ENCODE measurements at places on chromosomes 2 and 18.

DNA sequence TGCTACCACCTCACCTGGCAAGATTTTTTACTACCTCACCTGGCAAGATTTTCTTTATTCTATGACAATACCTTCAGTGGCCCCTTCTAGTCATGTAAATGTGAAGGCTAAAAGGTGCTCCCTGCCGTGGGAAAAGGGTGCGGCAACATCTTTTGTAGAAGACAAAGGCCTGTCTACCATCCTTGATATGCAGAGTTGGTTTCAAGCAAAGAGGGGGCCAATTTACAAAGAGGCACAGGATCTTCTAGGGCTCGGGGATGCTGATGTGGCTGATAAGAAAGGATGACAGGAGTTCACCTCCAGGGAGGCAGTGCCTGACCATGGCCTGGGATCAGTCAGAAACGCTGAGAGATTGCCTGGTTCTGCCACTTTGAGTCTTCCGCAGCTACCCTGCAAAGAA is 165.4 kb upstream of the SLC1A4 start:
- no peak for DNase-seq

- DNase-seq = no peak
Measured at GRCh38 chr2:219433666-219434467, 776 bp upstream of the SPEG start.

- no peak for DNase-seq
Measured at GRCh38 chr2:216535454-216535995, 36.9 kb downstream of the RPL37A start.

GRCh38 chr2:218229851-218230250 is 12.9 kb downstream of the ARPC2 start:
- DNase-seq = no peak

DNA sequence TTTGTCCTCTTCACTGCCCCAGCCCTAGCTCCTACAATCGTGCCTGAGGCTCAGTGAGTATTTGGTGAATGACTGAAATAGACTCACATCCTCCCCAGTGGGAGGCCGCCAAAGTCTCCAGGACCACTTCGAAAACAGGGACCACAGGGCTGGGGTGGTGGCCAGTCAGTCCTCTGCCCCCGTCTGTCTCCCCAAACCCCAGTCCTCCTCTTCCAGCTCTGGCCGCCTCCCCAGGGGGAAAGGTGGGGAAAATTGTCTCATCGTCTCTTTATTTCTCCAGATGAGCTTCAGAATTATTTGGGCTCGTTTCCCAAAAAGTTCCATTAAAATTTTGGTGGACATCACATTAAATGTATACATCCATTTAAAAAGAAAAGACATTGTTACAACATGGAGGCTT is 43.5 kb downstream of the NPPC start:
- peak; percentile 49 for DNase-seq

GRCh38 chr2:119276864-119277263 is 53.2 kb downstream of the STEAP3 start:
- DNase-seq = peak; percentile 8

DNA sequence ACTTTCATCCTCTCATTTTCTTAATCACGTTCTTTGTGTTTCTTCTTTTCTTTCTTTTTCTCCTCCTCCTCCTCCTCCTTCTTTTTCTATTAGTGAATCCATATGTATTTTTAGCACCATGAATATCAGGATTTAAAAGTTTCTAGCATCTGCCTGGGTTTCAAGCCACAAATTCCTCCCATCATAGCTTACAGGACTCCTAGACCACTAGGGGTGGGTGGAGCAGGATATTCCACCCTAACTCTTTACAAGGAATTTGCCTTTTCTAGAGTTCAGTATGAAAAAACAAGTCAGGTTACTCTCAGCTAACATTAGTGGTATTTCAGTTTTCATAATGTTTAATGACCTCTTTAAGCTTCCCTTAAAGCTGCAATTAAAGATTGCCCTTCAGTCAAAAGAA is 19.1 kb upstream of the LRRTM1 start:
- DNase-seq = no peak

GRCh38 chr2:10240161-10240681 is 62.5 kb upstream of the HPCAL1 start:
- no peak for DNase-seq

DNA sequence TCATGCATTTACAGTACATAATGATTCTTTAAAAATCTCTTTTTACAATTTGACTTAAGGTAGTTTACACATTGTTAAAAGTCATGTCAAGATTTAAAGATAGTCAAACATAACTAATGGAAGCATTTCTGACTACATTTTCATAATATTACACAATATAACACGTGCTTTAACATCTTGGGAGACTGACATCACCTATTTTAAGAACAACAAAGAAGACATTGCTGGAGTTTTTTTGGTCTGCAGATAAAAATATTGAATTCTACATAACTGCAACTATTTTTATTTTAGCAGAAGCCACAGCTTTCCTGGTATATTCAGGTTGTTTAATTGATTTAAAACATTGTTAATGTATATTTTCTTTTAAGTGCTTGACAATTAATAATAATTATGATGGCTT is 65.7 kb downstream of the UBR3 start:
- DNase-seq = no peak

DNA sequence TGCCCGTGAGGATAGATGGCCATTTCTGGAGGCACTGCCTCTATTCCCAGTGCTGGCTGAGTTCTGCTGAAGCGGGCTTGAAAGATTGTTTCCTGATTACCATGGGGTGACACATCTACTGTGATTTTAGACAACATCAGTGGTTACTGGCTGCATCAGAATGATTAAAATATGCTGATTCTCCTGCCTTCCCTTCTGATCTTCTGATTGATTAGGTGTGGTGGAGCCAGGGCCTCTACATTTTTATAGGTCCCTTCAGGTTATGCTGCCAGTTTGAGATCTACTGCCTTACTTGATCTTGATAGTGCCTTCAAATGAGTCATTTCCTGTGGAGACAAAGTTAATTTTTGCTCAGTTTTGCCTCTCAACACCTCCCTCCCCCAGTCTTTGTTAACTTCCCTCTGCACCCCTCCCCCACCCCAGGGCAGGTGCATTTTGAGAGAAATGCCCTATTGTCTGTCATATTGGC is 31.6 kb upstream of the SNORC start:
- no peak for DNase-seq

DNA sequence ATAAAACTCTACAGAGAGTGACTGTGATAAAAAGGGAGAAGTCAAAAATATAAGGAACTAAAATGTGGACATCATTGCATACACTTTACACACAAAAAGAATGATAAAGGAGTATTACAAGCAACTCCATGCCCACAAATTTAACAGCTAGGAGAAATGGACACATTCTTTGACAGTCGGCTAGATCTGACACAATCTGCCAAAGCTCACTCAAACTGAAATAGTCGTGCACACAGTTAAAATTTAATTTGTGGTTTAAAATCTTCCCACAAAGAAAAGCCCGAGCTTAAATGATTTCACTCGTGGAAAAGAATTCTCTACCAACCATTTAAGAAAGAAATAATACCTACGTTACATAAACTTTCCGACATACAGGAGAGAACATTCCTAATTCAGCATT is 132.4 kb downstream of the ZAP70 start:
- DNase-seq = no peak

DNA sequence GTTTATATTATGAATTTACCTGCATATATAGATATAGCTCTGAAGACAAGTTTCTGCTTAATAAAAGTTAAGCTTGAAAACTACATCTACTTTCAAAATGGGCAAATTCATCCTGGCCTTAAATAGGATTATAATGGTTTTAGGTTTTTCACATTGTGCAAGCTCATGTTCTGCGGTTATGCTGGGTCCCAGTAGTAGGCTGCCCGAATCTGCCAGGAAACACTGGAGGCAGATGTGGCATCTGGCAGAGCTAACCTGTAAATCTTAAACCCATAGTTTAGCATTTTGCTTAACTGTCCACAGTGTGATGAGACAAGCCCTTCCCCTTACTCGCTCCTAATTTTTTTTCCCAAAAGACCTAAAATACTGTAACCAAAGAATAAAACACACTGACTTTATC is 234.2 kb downstream of the TCF4 start:
- DNase-seq = no peak

DNA sequence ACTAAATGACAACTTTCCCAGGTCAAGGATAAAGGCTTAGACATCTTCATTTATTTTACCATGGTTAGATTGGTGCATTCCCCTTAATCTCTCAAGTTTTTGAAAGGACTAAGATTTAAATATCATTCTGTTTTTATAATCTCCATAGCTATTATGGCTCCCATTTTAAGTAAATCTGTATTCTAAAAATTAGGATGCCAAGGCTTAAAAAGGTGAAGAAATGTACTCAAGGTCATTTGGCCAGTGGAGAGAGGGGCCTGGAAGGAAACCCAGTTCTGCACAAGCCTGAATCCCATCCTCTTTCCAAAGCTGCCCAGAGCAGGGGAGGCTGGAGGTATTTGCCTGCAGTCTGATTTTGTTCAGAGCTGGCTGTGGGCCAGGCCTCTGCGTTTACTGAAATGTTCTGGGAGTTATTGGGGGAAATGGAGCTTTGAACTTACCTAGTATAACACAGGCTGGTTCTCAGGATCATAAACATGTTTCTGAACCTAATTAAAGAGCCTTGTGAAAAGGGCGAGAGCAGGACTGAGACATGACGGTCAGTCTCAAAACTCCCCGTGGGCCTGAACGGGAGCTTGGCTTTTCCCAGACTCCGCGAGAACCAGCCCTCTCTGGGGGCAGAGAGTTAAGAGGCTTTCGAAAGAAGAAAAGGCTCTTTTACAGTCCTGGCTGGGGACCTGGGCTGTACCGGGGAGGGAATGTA is 85.6 kb downstream of the DDX1 start:
- no peak for DNase-seq

DNA sequence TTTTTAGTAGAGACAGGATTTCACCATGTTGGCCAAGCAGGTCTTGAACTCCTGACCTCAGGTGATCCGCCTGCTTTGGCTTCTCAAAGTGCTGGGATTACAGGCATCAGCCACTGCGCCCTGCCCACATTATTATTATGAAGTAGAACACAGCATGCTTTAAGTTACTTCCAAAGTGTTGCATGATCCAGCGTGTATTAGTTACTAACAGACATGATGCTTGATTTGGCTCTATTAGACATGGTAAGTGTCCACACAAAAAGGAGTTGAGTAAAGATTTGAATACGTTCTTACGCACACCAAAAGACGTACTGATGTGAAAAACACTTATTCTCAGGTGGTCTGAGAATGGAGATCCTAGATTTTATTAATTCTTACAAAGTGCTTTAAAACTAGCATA is 50.0 kb downstream of the SLC38A11 start:
- DNase-seq = no peak

GRCh38 chr2:47890711-47891368 is 15.5 kb downstream of the FBXO11 start:
- DNase-seq = no peak

DNA sequence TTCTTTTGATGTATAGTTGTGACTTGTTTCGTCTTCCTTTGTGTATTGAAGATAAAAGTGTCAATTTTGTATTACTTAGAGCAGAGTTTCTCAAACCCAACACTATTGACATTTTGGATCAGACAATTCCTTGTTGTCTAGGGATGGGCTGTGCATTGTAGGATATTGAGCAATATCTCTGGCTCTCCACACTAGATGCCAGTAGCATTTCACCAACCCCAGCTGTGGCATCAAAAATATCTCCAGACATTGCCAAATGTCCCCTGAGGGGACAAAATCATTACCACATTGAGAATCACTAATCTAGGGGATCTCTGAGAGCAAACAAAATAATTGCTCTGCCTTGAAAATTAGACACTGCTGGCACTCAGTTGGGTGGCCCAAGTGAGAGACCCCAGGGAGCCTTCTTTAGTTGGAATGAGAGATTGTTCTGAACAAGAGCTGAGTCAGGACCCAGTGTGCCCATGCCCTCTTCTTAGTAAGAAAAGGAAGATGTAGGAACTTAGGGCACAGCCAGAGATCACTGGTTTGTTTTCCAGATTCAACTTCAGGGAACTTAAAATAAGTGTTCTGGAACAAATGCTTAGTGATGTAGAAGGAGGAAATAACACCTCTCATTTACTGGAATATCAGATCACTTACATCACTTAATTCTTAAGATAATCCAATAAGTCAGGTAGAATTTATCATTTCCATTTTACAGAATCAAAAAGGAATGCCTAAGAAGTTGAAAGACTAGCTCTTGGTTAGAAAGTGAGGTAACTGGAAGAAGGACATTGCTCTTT is 466.6 kb upstream of the TNP1 start:
- no peak for DNase-seq

DNA sequence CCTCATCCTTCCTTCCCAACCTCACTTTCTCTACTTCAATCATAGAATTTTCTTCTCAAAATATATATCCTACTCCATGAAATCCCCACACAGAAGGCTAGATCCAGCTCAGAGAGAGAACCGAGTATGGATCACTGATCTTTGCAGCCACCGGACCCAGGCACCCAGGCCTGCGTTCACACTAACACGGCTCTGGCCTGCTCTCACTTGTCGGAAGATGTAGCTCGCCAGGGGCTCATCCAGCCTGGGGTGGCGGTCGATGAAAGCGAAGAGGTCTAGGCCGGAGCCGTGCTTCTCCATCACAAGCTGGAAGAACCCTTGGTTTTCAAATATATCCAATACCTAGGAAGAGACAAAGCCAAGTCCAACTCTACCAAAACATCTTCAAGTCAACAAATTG is 12.7 kb upstream of the MTERF4 start:
- peak; percentile 85 for DNase-seq

DNA sequence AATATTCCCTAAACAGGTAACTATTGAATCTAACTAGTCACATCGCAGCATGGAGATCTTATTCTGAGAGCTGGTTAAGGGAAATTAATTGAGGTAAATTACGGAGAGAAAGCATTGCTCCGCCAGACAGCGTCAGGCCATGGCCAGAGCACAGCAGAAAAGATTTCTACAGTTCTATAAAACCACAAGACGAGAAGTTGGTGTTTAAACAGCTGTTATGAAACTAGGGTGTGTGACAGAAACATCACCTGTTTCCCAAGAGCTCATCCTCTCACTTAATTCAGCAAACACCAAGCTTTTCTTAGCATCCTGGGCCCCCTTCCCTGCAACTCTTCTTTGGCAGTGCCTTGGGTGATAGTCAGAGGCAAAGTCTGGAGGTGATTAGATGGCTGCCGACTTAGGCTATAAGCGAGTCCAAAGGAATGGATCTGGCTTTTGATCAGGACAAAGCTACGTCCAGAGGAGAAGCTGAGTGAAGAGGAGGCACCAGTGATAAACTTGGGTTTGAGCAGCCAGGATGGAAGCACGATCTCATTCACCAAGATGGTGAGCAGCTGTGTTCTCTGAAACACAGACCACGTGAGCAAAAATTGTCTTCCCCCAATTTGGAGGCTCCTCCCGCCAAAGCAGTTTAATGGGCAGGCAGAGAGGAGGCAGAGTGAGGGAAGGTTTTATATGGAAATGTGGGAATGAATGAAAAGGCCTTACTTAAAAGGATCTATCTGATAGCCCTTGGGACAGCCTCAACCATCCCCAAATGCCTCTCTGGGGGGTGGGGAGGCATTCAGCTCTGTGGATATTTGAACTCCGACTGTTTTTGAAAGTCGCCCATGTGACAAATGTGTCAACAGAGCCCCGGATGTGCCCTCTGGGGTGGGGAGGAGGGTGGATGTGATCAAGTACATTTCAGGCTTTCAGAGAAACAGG is 57.8 kb downstream of the PKDCC start:
- no peak for DNase-seq

GRCh38 chr2:215553946-215554345 is 118.1 kb upstream of the FN1 start:
- no peak for DNase-seq

All from mesenteric fat pad (tissue), 1 donor.